Eye (tissue), 1 donor: ENCODE measurements at places on chromosomes 11 and 22.

GRCh38 chr11:46513934-46514342 is 79.9 kb downstream of the AMBRA1 start:
- DNase-seq, result peak; percentile 63

- no peak for DNase-seq
Observed at GRCh38 chr22:44919691-44920090, 90.1 kb downstream of the PHF21B start.

DNA sequence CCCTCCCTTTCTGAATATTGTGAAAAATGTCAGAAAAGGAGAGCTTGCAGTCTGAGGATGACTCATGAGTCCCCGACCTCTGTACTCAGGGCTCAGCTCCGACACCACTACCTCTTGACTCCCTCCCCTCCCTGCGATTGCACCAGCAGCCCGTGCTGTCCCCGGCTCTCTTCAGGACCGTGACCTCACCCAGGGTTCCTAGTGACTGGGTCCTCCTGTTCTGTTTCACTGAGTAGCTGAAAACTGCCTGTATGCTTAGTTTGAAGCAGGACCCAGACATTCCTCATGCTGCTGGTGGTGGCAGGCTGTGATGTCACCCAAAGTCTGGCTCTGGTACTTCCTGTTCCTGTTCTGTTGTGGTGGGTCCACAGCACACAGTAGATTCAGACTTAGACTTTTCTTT is 11.7 kb downstream of the PHRF1 start:
- DNase-seq, result no peak

GRCh38 chr11:47354913-47355282 is 2.4 kb upstream of the MYBPC3 start:
- peak; percentile 42 for DNase-seq

DNA sequence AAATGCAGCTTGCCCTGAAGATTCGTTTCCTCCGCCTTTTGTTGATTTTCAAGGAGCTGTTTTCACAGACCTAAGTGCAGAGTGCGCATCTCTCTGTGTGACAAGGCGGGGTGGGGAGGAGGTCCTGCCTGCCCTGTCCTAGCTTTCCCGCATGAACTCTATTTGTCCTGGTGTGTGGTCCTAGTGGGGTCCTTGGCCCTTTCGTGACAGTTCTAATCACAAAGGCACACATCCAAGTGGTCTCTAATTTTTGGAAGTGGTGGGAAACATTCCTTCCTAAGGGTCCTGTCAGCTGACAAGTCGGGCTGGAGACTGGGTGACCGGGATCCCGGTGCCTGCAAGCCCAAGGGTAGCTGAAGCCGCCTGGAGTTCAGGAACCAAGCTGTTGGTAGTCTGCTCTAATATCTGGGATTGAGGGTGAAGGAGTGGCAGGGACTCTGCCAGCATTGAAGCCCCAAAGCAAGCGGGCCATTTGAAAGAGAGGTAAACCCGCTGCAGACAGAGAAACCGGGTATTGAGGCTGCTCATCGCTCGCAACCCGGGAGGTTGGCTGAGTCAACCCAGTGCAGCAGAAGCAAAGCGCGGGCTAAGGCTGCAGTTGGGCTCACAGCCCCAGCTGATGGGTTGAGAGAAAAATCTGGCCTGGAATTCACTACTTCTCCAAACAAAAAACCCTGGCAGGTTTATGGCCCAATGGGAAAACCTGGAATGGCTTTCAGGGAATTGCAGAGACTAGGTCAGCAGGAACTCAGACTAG is 28.1 kb upstream of the FBXO3 start:
- peak; percentile 92 for DNase-seq

DNA sequence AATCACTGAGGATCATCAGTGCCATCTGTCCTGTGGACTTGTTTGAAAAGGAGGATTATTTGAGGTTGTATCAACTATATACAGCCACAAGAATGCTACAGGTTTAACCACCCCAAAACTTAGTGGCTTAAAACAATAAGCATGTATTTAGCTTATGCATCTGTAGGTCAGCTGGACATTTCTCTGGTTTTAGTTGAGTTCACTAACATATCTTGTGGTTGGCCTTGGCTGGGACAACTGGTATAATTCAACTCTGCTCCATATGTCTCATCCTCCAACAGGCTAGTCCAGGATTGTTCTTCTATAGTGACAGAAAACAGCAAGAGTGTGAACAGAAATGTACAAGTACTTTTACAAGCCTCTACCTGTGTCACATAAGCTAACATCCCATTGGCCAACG is 49.9 kb upstream of the SOX6 start:
- DNase-seq, result no peak

- no peak for DNase-seq
Observed at GRCh38 chr22:24410110-24410856, 17.1 kb upstream of the ADORA2A start.
